ENCODE measurements at places on chromosomes 12 and 14. TPM values are rescaled to one million over a fixed set of nuclear protein-coding genes. Genes with fewer than 3 reads are reported as not detected.

DNA sequence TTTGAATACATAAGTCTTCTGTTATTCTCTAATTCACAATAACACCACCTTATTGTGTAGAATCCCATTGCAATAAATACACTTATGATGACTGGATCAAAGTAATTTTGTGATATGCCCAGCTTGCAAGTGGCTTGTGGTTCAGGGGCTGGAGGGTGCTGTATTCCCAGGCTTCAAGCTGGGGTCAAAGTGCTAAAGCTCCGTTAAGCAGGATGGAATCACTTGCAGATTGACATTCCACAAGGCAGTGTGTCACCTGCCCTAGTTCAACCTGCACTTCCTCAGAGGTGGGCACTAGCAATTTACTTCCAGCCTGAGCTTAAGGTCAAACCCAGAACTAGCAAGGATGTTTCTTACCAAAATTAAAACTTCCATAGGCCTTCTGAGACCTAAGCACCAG, 166.6 kb downstream of the SSPN start:
- H3K36me3 ChIP-seq: no peaks in the 10 kb centered on the region
- no peak for DNase-seq
- no peaks in the 10 kb centered on the region for H3K4me1 ChIP-seq
- no peak overlapping the region for H3K4me3 ChIP-seq

GRCh38 chr12:131597333-131597732, 113.6 kb upstream of the SFSWAP start:
- no peaks in the 10 kb centered on the region for H3K27me3 ChIP-seq
- H3K4me3 ChIP-seq: no peak overlapping the region
- no peaks in the 10 kb centered on the region for H3K36me3 ChIP-seq
- no peak for DNase-seq
- H3K27ac ChIP-seq: no peak overlapping the region
- H3K4me1 ChIP-seq: no peaks in the 10 kb centered on the region

- no peaks in the 10 kb centered on the region for H3K27me3 ChIP-seq
- H3K36me3 ChIP-seq: no peaks in the 10 kb centered on the region
- peak; percentile 67 for DNase-seq
- H3K4me1 ChIP-seq: peaks cover 18% of the 10 kb centered on the region
- H3K27ac ChIP-seq: no peak overlapping the region
- H3K4me3 ChIP-seq: no peak overlapping the region
These were observed 69.8 kb upstream of the IFNG-AS1 start for GRCh38 chr12:67919406-67919805.

- no peaks in the 10 kb centered on the region for H3K4me1 ChIP-seq
- H3K27me3 ChIP-seq: no peaks in the 10 kb centered on the region
- no peak overlapping the region for H3K4me3 ChIP-seq
- H3K27ac ChIP-seq: no peak overlapping the region
- DNase-seq: peak; percentile 53
- no peaks in the 10 kb centered on the region for H3K36me3 ChIP-seq
These were observed 307.1 kb downstream of the RPL10L start for GRCh38 chr14:46344327-46344937.

DNA sequence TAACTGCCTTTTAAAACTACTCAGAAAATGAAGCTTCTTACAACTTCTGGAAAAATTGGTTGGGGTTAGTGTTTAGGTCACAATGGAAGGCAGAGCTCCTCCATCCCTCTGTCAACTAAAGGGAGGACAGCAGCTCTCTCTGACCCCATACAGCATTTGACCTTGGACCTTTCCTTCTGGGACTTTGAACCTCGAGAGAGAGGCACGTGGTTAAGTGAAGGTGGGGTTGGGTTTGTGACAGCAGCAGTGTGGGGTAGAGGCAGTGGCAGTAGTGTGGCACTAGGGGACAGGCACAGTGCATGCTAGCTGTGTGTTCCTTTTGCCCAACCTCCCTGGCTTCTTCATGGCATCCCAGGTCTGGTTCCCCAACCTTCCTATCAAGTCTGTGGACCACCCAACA, 9.4 kb upstream of the C12orf75 start:
- DNase-seq: no peak
- H3K4me3 ChIP-seq: no peak overlapping the region
- H3K36me3 ChIP-seq: no peaks in the 10 kb centered on the region
- H3K4me1 ChIP-seq: peaks cover 91% of the 10 kb centered on the region
- no peak overlapping the region for H3K27ac ChIP-seq
- H3K27me3 ChIP-seq: no peaks in the 10 kb centered on the region

DNA sequence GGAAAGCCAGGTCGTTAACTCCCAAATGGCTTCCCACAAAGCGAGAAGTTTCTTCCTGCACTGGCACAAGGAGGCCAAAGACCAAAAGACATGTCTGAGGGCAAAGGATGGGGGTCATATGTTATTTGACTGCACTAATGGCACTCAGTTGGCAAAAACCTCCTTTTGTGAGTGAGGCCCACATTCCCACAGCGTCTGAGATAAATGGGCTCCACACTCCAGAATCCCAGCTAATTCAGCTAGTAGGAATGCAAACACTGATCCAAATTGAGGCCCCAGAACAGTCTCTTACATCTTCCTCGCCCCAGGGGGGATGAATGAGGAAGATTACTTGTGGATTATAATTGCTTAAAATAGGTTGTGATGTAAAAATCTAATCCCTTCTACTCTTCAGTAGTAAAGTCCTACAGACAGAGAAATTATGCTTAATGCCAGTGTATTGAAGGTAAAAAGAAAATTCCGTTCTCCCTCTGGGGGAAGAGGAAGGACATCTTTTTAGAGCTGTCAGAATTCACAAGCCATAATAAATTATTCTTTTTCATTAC, 86.4 kb upstream of the PIWIL1 start:
- DNase-seq: no peak
- H3K27ac ChIP-seq: no peak overlapping the region
- no peaks in the 10 kb centered on the region for H3K36me3 ChIP-seq
- H3K27me3 ChIP-seq: no peaks in the 10 kb centered on the region
- H3K4me3 ChIP-seq: no peak overlapping the region

GRCh38 chr12:18340786-18341185, 79.5 kb downstream of the PIK3C2G start:
- H3K27ac ChIP-seq: no peak overlapping the region
- no peak overlapping the region for H3K4me3 ChIP-seq
- 0 out of 2 replicates have a peak, but pooled peaks cover 8% of the 10 kb centered on the region for H3K4me1 ChIP-seq
- no peaks in the 10 kb centered on the region for H3K36me3 ChIP-seq

DNA sequence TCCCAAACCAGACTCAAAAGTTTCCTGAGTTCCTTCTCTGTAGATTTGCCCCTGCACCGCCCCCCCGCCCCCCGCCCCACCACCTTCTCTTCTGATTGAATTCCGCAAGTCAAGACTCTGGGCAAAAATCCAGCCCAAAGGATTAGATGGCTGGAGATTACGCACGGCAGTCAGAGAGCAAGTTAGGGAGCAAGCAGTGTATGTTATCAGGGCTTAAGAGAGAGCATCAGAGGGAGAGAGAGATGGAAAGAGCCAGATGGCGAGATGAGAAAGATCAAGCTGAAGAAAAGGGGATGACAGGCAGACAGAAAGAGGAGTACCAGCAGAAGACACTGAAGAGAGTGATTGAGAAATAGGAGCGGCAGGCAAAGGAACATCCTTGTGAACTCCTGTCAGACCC, 13.9 kb upstream of the ANKRD33 start:
- no peaks in the 10 kb centered on the region for H3K4me1 ChIP-seq
- no peaks in the 10 kb centered on the region for H3K36me3 ChIP-seq
- no peak for DNase-seq
- 0 out of 2 replicates have a peak, but pooled peaks cover 6% of the 10 kb centered on the region for H3K27me3 ChIP-seq

Gene CDKL1
- total RNA-seq: 5.0 TPM

Gene IL23A
- total RNA-seq: not detected

Gene ARID2
- total RNA-seq: 11.6 TPM

Gene RAN
- 541 TPM for total RNA-seq

Measured in GM23248 (cell line).